Naive thymus-derived CD4-positive, alpha-beta T cell (primary cell): ENCODE measurements at places on chromosomes 4 and X. TPM values are rescaled to one million over a fixed set of nuclear protein-coding genes. Genes with fewer than 3 reads are reported as not detected.

The TCEAL5 gene
- not detected for polyA plus RNA-seq

The PROM1 gene
- not detected for polyA plus RNA-seq

The RRH gene
- polyA plus RNA-seq: not detected

The ETDB gene
- polyA plus RNA-seq: not detected

The KLHL4 gene
- polyA plus RNA-seq: not detected

The DMP1 gene
- polyA plus RNA-seq: not detected

The CSAG1 gene
- polyA plus RNA-seq: not detected

The HDX gene
- 0.87 TPM for polyA plus RNA-seq

The GAGE12J gene
- polyA plus RNA-seq: not detected

The VCX3A gene
- not detected for polyA plus RNA-seq

The JCHAIN gene
- polyA plus RNA-seq: 0.81 TPM

The ARR3 gene
- polyA plus RNA-seq: not detected

The FAM156B gene
- polyA plus RNA-seq: 10.7 TPM

The BCORL1 gene
- 2.5 TPM for polyA plus RNA-seq

- no peaks in the 10 kb centered on the region for H3K4me1 ChIP-seq
- H3K27me3 ChIP-seq: no peaks in the 10 kb centered on the region
- no peak overlapping the region for H3K4me3 ChIP-seq
- H3K36me3 ChIP-seq: no peaks in the 10 kb centered on the region
Measured at GRCh38 chr4:137213372-137214173, 318.7 kb downstream of the PCDH18 start.

- no peak overlapping the region for H3K27ac ChIP-seq
- H3K27me3 ChIP-seq: peaks cover 2% of the 10 kb centered on the region
- no peaks in the 10 kb centered on the region for H3K4me1 ChIP-seq
- H3K4me3 ChIP-seq: no peak overlapping the region
- DNase-seq: no peak
Measured at GRCh38 chr4:76904646-76905190, 6.8 kb upstream of the SOWAHB start.

DNA sequence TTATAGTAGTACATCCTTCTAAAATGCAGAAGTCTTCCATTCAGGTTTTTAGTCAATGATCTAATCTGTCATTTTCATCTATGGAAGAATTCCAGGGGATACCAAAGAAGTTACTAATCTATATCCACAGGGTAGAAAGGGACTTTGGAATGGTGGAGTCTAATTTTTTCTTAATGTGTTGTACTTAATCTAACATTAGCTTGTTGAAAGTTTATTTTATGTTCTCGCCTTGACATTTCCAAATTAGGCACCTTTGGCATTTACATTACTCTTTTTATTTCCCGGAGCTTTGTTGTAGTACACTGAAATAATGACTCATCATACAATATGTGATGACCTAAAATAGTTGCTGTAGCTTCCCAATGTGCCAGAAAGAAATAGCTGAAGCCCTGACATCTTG, 91.5 kb downstream of the HTR2C start:
- H3K36me3 ChIP-seq: no peaks in the 10 kb centered on the region
- no peaks in the 10 kb centered on the region for H3K27me3 ChIP-seq
- DNase-seq: no peak
- no peaks in the 10 kb centered on the region for H3K4me1 ChIP-seq
- H3K27ac ChIP-seq: no peak overlapping the region
- H3K4me3 ChIP-seq: no peak overlapping the region

GRCh38 chr4:70874268-70875156, 27.7 kb upstream of the MOB1B start:
- no peaks in the 10 kb centered on the region for H3K27me3 ChIP-seq
- DNase-seq: no peak
- no peak overlapping the region for H3K27ac ChIP-seq
- H3K4me1 ChIP-seq: no peaks in the 10 kb centered on the region
- no peak overlapping the region for H3K4me3 ChIP-seq

GRCh38 chr4:54104907-54105306, 4.9 kb downstream of the GSX2 start:
- DNase-seq: no peak
- H3K27ac ChIP-seq: no peak overlapping the region
- peaks cover 25% of the 10 kb centered on the region for H3K4me1 ChIP-seq
- no peaks in the 10 kb centered on the region for H3K36me3 ChIP-seq

DNA sequence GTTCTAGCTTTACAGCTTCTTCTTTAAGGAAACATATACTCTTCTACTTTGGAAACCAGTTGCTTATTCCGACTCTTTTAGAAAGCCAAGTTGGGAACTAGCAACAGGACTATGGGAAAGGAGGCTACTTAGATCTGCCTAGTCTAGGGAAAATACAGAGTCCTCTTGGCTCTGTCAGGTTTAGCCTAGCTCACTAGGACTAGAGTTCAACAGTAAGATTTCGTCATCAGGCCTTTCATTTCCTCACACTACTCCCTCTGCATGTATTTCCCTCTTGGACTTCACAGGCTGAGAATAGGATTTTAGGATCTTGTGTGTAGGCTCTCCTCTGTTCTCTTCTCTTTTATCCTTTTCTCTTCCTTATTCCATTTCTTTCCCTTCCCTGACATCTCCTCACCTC, 409.8 kb downstream of the AR start:
- H3K27ac ChIP-seq: no peak overlapping the region
- no peaks in the 10 kb centered on the region for H3K4me1 ChIP-seq
- H3K4me3 ChIP-seq: no peak overlapping the region
- DNase-seq: no peak

DNA sequence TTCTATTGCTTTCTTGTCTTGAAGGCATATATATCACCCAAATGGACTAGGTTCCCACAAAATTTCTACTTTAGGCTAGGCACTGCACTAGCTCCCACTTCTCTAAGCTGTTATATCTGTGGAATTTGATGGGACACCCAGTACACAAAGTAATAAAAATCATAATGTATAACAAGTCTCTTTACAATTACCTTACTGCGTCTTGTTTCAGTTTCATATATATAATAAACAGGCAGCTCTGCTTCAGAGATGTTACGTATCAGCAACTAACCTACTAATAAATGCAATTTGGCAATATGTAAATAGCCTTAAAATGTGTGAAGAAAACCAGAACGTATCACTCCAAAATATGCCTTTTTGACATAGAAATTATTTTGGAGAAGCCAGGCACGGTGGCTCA, 42.0 kb upstream of the UGDH start:
- DNase-seq: no peak
- no peak overlapping the region for H3K27ac ChIP-seq
- H3K4me3 ChIP-seq: no peak overlapping the region

DNA sequence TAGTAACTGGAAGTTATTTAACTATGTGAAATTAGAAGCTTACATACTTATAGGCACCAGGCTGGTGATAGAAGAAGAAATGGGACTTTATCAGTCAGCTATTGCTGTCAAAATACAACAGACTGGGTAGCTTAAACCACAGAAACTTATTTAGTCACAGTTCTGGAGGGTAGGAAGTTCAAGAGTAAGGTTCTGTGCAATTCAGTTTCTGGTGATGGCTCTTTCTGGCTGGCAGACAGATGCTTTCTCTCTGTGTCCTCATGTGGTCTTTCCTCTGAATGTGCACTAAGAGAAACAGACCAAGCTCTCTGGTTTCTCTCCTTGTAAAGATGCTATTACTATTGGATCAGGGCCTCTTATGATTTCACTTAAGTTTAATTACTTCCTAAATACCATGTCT, 92.1 kb upstream of the ANKRD50 start:
- H3K4me1 ChIP-seq: no peaks in the 10 kb centered on the region
- H3K36me3 ChIP-seq: no peaks in the 10 kb centered on the region
- no peaks in the 10 kb centered on the region for H3K27me3 ChIP-seq
- H3K27ac ChIP-seq: no peak overlapping the region

- H3K36me3 ChIP-seq: no peaks in the 10 kb centered on the region
- H3K4me1 ChIP-seq: no peaks in the 10 kb centered on the region
- H3K27ac ChIP-seq: no peak overlapping the region
- DNase-seq: no peak
Measured at GRCh38 chr4:7799736-7800135, 139.9 kb downstream of the AFAP1 start.

DNA sequence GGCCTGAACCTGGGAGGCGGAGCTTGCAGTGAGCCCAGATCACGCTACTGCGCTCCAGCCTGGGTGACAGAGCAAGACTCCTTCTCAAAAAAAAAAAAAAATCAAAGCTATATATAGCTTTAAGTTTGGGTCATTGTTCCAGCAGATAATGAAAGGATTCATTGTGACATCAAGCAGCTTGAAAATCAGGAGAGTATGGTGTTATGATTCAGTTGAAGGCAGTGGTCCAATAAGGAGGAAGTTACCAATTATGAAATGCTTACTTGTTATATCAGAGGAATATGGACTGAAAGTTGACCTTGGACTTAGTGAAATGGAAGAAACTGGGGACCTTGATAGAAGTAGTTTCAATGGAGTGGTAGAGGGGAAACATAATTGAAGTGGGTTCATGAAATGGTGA, 140.4 kb upstream of the MAD2L1 start:
- H3K27me3 ChIP-seq: no peaks in the 10 kb centered on the region
- no peaks in the 10 kb centered on the region for H3K4me1 ChIP-seq
- H3K27ac ChIP-seq: no peak overlapping the region

DNA sequence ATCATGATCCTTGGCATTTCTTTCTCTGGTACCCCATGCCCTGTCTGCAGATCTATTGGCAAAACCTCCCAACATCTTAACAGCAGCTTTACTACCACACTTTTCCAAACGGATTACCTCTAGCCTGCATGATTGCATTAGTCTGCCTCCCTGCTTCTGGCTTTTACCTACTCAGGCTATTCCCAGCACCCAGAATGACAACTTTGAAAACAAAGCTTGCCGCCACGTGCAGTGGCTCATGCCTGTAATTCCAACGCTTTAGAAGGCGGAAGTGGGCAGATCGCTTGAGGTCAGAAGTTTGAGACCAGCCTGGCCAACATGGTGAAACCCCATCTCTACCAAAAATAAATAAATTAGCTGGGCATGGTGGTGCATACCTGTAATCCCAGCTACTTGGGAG, 60.2 kb downstream of the UBE2K start:
- H3K4me1 ChIP-seq: no peaks in the 10 kb centered on the region
- H3K4me3 ChIP-seq: no peak overlapping the region
- H3K27me3 ChIP-seq: no peaks in the 10 kb centered on the region
- no peak for DNase-seq

DNA sequence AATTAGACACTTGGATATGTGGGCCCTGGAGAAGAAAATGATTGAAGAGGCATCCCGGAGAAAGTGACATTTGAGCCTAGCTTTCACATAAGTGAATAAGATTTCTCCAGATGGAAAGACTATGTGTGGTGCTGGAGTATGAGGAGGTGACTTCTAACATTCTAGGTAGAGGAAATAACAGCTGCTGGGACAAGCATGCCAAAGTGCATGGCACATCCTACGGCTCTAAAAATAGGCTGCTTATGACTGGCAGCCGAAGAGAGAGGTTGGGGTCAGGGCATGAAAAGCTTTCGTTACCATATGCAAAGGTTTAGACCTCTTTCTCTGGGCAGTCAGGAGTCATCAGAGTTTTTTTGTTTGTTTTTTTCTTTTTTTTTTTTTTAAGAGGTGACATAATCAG, 142.0 kb downstream of the SOX3 start:
- no peaks in the 10 kb centered on the region for H3K27me3 ChIP-seq
- H3K4me1 ChIP-seq: no peaks in the 10 kb centered on the region
- H3K4me3 ChIP-seq: no peak overlapping the region
- no peak for DNase-seq
- no peak overlapping the region for H3K27ac ChIP-seq

GRCh38 chr4:122542411-122543236, 78.2 kb downstream of the IL21 start:
- no peaks in the 10 kb centered on the region for H3K36me3 ChIP-seq
- DNase-seq: no peak
- no peaks in the 10 kb centered on the region for H3K27me3 ChIP-seq
- peaks cover 35% of the 10 kb centered on the region for H3K4me1 ChIP-seq
- H3K4me3 ChIP-seq: no peak overlapping the region

GRCh38 chr4:98283219-98284189, 22.3 kb downstream of the RAP1GDS1 start:
- no peaks in the 10 kb centered on the region for H3K4me1 ChIP-seq
- H3K27ac ChIP-seq: no peak overlapping the region
- H3K27me3 ChIP-seq: no peaks in the 10 kb centered on the region
- H3K4me3 ChIP-seq: no peak overlapping the region
- no peaks in the 10 kb centered on the region for H3K36me3 ChIP-seq

DNA sequence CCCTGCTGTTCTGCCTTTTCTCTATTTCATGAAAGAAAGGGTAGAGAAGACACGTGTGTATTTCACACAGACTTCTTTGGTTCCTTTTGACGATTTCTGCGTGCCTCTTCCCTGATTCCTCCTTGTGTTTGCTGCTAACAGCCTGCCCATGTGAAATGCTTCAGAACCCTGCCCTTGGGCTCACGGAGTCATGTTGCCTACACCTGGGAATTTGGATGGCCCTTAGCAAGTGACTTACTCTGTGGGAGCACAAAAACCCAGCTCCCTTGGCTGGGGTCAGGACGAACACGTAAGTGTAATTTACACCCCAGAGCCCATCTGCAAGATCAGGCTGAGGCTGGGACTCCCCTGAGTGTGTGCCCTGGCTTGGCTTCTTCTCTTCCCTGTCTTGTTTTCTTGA, 220.3 kb upstream of the BCOR start:
- no peak overlapping the region for H3K27ac ChIP-seq
- DNase-seq: no peak
- H3K36me3 ChIP-seq: no peaks in the 10 kb centered on the region
- no peaks in the 10 kb centered on the region for H3K4me1 ChIP-seq
- no peak overlapping the region for H3K4me3 ChIP-seq
- no peaks in the 10 kb centered on the region for H3K27me3 ChIP-seq

- no peak for DNase-seq
- no peak overlapping the region for H3K4me3 ChIP-seq
- H3K4me1 ChIP-seq: no peaks in the 10 kb centered on the region
- no peaks in the 10 kb centered on the region for H3K36me3 ChIP-seq
- no peak overlapping the region for H3K27ac ChIP-seq
Measured at GRCh38 chrX:72526534-72527508, 45.8 kb downstream of the HDAC8 start.

GRCh38 chr4:105399532-105400161, 74.2 kb downstream of the PPA2 start:
- H3K4me1 ChIP-seq: no peaks in the 10 kb centered on the region
- no peak overlapping the region for H3K4me3 ChIP-seq
- H3K27me3 ChIP-seq: no peaks in the 10 kb centered on the region
- no peak for DNase-seq
- H3K36me3 ChIP-seq: no peaks in the 10 kb centered on the region

- no peak overlapping the region for H3K4me3 ChIP-seq
- DNase-seq: no peak
- H3K4me1 ChIP-seq: no peaks in the 10 kb centered on the region
- no peak overlapping the region for H3K27ac ChIP-seq
- H3K36me3 ChIP-seq: no peaks in the 10 kb centered on the region
- H3K27me3 ChIP-seq: no peaks in the 10 kb centered on the region
Measured at GRCh38 chrX:22534643-22535042, 261.9 kb downstream of the CBLL2 start.

DNA sequence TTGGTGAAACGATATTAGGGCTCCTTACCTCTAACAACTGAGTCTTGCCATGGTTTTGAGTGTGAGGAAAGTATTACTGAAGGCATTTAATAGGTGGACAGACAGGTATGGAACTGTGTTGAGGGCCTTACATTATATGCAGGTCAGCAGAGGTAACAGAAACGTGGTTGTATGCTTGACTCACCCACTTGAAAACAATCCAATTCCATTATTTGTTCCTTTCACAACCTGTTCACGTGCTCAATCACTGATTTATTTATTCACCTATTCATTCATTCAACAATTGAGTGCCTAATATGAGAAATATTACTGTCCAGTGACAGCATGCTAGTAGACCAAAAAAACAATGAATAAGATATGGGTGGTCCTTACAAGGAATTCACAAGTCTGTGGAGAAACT, 33.3 kb upstream of the PPARGC1A start:
- H3K4me1 ChIP-seq: no peaks in the 10 kb centered on the region
- no peak overlapping the region for H3K4me3 ChIP-seq
- DNase-seq: no peak
- H3K27me3 ChIP-seq: no peaks in the 10 kb centered on the region
